HT1080 (cell line): ENCODE measurements at places on chromosomes 6 and 20. TPM values are rescaled to one million over a fixed set of nuclear protein-coding genes. Genes with fewer than 3 reads are reported as not detected.
A peak's percentile ranks its signal among the peaks of the same experiment; 100 is the strongest.

GRCh38 chr20:25177890-25178321, 17.6 kb upstream of the ENTPD6 start:
- peak; percentile 73 for DNase-seq

DNA sequence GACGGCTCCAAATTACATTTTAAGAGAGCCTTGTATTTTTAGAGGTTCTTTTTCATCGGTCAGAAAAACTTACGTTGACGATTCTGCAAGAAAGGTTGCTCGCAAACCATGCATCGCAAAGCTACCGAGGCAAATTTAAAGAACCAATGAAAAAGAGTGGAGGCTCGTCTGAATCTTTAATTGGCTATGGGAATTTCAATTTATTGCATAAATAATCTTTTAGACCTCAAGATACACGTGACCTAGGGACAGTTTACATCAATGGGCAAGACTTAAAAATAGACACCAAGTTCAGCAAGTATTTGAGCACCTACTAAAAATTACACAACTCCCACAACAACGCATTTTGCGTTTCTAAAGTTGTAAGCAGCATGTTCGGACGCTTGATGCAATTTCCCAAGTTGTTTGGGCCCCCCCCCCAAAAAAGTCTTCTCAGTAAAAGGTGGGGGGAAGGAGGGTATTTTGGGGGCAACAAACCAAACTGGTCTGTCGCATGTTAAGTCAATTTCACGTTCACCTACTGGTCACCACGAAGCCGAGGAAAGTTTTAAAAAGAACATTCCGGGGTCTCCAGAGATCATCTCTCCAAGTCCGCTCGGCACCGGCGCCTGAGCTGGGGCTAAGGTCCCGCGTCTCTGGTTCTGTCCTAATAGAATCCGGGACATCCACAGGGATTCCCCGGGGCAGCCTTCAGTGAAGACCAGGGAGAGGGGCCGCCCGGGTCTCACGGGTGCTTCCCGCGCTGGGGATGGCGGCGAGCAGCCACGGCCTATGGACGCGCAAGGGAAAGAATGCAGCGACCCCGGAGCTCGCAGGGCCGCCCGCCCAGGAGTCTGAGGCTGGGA, 851 bp downstream of the SNX5 start:
- DNase-seq: peak; percentile 55

The CALHM4 gene
- 0.07 TPM in 1 of 2 replicates, not detected in the other for total RNA-seq

The FAM83C gene
- not detected in 2 replicates for total RNA-seq

The SLC17A1 gene
- not detected in 2 replicates for total RNA-seq

The CGA gene
- total RNA-seq: 0.13 TPM in 1 of 2 replicates, not detected in the other
